Activated naive CD8-positive, alpha-beta T cell treated with anti-CD3 and anti-CD28 coated beads, Interleukin-2, amount 50 U/mL, for 24 hours (primary cell): ENCODE measurements at places on chromosomes 3 and 15.
A peak's percentile ranks its signal among the peaks of the same experiment; 100 is the strongest.

GRCh38 chr15:95718441-95718840, 612.1 kb upstream of the NR2F2 start:
- no peak for DNase-seq

DNA sequence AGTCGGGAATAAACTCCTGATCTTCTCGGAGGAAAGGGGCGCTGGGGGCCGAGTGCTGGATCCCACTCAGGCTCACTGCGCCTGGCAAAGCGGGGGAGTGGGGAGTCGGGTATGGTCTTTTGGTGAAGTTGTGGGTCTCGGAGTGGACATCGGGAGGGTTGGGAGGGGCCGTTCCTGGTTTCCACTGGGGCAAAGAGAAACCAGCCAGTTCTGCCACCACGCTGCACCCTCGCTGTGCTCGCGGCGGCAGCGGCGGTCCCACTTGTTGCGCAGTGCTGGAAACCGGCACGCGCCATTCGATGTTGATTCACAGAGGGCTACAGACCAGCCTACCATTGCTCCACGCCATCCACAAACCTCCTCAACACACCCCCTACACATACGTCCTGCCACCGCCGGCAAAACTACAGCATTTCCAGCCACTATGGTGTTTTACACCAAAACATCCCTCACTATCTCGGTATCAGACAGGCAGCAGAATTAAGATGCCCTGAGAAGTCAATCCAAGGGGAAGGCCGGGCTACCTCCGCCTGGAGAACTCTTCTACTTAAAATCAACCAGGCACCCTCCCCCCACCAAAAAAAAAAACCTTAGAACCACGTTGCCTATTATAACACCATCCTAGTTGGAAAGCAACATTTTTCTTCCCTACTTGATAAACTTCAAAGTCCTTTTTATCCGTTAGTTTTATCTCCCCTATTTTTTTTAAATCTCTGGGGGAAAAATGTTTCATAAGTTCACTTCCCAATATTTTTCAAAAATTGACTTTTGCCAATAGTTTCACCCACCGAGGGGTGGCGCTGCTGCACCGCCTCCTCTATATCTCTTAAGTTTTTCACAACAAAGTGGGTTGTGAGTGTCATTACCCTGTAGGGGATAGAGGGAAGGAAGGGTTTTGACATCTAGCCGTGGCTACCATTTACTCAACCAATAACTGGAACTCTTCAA, 3.6 kb downstream of the BCL6 start:
- peak; percentile 83 for DNase-seq

- DNase-seq, result peak; percentile 61
Measured at GRCh38 chr3:48564022-48564421, 441 bp upstream of the UCN2 start.

- DNase-seq, result peak; percentile 32
Measured at GRCh38 chr3:72657666-72658065, 190.6 kb downstream of the SHQ1 start.

DNA sequence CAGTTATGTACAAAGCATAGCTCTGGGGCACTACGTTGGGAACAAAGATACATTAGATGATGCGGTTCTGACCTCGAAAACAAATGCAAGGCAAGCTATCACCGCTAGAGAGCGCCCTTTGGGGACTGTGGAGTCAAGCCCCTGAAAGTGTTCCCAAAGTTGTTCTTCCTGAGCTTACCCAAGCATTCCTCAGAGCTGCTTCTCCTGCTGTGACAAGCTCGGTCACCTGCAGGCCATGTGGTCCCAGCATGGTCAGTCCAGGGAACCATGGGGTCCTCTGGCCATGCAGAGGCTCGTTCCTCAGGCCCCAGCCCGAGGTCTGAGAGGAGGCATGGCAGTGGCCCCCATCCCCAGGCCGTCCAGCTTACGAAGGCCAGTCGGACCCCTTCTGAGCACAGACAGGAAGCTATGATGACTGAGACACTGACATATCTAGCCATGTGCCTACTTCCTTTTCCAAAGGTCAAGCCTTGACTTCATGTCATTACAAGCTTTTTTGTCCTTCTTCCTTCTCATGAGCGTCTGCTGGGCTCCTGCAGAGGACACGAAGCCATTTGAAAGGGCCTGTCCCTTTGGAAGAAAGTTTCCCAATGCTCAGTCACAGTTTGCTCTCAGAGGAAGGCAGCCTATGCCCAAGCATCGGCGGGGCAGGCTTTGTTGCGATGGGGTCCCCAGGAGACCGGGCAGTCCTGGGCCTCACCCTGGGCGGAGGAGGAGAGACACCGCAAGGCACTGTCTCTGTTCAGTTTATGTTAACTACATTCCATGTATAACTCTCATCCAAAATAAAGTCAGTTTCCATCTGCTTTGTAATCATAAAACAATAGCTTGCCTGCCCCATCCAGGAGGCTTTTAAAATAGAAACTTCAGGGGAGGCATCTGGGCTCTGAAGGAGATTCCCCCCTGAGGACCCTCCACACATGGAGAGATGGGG, 79.3 kb downstream of the ATP10A start:
- peak; percentile 54 for DNase-seq

DNA sequence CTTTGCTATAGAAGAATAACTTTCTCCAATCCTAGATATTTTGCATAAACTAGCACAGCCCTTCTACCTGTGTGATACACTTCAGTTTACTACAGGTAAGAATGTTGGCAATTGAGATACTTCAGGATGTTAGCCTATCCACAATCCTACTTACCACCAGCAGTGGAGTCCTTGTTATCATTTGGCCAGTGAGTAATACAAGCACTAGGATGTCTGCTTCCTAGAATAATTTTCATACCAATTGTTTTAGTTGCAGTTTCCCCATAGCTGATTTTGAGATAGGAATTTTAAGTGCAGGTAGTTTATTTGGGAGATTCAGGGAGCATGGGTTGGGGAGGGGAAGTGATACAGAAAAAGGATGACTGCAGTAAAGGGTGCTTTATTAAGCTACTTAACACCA, 147.2 kb downstream of the EPHA6 start:
- DNase-seq, result no peak

GRCh38 chr3:24320601-24321000, 174.0 kb downstream of the THRB start:
- no peak for DNase-seq

DNA sequence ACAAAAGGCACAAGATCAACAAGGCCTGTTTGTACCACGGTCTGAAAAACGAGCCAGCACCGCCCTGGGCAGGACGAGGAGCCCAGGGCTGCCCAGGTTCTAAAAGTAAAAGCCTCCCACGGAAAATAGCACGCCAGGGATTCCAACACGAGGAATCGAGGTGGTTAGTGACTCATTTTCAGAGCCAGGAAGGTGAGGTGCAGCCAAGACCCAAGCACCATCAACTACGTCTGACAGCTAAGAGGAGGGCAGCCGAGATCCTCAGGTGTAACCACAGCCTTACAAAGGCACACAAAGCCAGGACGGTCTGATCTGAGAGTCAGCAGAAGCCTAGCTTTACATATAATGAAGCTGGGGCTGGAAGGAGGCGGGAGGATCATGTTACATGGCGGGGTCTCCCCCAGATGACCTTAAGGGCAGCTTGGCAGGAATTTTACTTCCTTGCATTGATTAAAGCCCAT, 52.5 kb downstream of the ATP10A start:
- no peak for DNase-seq

DNA sequence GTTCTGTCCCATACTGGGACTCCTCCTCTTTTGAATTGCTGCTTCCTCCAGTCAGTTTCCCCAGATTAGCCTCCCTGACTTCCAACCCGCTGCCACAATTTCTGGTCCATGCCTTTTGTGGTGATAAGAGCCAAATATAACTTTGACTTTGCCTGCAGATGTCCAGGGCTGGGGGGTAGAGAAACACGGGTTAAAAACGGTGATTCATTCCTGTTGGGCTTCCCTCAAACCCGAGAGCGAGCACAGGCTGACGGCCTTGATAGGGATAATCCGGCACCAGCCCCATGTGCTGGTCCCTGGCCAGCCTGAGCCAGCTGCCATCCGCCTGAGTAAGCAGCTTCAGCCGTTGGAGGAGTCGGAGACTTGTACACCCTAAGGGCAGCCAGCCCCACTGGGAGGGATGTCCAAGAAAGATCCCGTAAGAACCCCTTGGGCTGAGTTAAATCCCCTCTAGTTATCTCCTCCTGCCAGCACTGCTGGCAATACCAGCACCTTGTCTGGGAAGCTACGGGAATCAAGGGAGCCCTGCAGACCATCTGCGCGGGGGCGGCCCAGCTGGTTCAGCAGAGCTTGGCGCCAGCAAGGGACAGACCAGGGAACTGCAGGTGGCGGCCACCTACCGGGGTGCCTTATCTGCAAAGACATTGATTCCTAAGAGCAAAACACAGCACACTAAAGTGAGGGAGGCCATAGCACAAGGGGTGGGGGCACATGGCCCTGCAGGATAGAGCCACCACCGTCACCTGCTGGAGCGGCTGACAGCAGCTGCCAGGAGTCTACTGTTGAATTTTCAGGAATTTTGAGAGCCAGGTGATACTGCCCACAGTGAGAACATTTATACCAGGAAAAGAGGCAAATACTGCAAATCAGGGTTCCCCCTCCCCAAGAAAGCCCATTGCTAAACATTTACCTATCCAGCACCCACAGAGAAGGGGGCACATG, 18.1 kb downstream of the CSPG4 start:
- DNase-seq, result peak; percentile 28

GRCh38 chr15:59410391-59410896, 27.5 kb upstream of the FAM81A start:
- DNase-seq, result no peak

DNA sequence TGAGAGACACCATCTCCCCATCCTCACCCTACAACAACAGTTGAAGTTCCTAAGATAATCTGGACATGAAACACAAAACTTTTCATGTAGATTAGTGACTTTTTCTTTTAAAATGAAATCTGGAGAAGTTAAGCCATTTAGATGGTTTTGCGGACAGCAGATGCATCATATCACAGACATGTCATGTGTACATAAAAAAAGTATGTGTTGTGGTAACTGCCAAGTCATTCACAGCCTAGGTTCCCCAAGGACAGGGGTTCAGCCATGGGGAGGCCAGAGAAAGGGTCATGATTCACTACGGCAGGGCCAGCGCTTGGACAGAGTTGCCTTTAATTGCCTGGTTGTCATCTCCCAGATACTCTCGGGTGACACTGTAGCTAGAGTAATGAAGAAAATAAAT, 163.2 kb downstream of the PDZRN3 start:
- DNase-seq, result no peak

- DNase-seq, result no peak
Measured at GRCh38 chr15:64045774-64046420, 388 bp downstream of the DAPK2 start.

DNA sequence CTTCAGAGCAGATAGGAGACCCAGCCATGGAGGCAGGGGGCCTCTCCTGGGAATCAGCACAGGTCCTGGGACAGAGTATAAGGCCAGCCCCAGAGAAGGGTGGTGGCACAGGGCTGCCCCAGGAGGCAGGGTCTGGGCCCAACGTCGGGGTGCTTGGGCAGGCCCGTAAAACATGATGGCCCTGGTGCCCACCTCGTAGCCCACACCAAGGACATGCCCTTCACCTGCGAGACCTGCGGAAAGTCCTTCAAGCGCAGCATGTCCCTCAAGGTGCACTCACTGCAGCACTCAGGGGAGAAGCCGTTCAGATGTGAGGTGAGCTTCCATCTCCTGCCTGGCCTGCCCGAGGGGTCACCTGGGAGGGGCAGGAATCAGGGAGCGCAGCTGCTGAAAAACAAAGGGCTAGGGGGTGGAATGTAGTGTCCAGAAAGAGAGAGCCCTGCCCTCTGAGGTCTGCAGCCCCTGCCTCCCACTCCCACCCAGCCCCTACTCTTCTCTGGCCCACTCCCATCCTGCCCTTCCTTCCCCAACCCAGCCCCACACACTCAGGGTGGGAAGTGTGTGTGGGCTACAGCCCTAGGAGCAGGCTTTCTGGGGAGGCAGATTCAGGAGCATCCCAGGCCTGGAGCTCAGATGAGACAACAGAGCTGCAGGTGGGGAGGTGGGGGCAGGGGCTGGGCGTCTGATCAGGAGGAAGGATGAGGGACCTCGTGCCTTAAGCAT, 9.5 kb downstream of the ZBTB47 start:
- DNase-seq, result no peak

DNA sequence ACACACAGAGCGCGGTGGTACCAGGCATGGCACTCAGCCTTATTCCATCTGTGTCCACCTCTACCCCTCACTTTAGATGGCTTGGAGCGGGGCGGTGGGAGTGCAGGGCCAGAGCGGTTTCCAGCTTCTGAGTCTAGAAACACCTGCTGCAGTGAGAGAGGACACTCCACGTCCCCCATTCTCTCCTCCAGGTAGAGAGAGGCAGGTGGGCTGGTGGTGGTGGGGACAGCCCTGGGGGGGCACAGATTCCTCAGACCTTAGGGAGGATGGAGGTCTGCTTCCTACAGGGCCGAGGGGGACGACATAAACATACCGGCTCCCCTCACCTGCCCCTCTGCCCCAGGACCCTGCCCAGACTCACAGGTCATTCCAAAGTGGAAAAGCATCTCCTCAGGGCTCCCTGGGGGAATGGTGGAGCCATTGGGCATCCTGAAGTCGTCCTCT, 40.4 kb downstream of the MUC20 start:
- no peak for DNase-seq

GRCh38 chr3:103052236-103052830, 617.5 kb downstream of the ZPLD1 start:
- DNase-seq, result no peak

GRCh38 chr3:134352031-134352671, 22.1 kb downstream of the AMOTL2 start:
- DNase-seq, result no peak

- no peak for DNase-seq
Measured at GRCh38 chr3:63557912-63558311, 94.6 kb upstream of the SNTN start.

GRCh38 chr15:82043130-82043673, 2.6 kb downstream of the MEX3B start:
- DNase-seq, result no peak

- DNase-seq, result no peak
Measured at GRCh38 chr3:40299130-40299720, 10.3 kb upstream of the EIF1B start.

DNA sequence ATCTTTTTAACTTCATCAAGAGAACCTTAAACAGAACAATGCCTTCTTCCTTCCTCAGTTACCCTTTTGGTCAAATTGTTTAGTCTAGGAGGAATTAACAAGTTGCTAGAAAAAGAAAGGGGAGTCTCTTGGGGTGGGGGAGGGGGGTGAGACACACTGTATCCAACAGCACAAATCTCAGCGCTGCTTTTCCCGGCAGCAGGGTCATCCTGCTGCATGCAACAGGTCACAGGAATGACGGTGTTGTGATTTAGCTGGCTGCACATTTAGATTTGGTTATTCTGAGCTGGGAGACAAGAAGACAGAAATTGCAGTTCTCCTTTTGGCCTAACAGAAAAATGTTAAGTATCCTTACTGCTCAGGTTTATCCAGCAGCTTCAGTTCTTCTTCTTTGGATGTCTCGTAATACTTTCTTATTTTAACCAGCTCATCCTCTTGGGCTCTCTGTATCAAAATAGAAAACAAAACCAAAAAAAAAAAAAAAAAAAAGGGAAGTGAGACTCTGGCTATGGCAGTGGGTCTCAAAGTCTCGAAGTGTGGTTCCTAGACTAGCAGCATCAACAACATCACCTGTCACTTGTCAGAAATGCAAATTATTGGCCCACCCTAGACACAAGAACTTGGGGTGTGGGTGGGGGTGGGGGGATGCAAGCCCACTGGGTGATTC, 190.5 kb downstream of the GREM1 start:
- no peak for DNase-seq
